ENCODE measurements at places on chromosomes 16 and 17.

DNA sequence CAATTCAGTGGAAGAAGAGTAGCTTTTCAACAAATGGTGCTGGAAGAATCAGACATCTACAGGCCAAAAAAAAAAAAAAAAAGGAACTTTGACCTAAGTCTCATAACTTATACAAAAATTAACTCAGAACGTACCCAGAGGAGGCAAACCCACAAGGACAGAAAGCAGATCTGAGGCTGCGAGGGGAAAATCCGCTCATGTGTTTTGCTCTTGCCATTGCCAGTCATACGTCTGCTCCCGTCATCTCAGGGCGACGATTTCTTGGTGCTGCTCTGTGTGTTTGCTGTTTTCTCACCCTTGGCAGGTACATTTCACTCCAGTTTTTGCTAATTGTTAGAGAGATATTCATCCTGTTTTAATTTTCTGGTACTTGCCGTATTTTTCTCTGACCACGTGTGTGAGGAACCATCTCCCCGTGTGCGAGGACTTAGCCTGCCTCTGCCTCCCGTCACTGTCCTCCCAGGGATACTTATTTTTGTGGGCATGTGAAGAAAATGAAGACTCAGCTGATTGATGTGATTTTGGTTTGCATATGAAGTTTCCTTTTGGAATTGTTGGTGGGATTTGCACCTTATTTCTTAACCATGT is 33.4 kb upstream of the ACSF3 start:
- no peak for DNase-seq

- no peak for DNase-seq
Observed at GRCh38 chr17:72344613-72345012, 223.8 kb downstream of the SOX9 start.

DNA sequence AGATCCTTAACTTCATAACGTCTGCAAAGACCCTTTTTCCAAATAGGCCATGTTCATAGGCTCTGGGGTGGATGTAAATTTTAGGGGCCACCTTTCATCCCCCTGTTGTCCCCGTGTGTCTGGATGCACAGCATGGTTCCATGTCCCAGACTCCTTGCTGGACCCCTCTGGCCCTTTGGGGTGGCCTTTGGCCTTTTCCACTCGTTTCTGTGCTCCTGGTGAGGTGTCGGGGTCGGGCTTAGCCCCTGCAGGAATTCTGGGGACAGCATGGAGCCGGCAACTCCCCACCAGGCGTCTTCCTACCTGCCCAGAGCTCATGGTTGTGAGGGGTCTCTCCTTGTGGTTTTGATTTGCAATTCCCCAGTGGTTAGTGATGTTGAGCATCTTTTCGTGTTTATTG is 183.5 kb downstream of the SEC14L1 start:
- DNase-seq = no peak

DNA sequence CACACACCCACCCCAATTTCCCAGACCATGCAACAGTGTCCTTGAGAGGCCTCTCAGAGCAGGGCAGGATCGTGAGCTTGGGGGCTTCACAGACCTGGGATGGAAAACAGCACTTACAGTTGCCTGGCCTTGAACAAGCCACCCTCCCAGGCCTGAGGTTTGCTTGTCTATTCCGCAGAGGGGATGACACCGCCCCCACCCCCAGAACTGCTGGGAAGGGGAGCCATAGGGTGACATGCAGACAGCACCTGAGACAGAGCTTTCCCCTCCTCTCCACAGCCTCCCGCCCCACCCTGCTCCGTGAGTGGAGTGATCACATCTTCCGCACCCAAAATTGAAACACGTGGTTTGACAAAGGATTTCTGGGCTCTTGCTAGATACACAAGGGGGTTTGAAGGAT is 131.5 kb upstream of the TNRC6C start:
- DNase-seq = no peak

GRCh38 chr16:84907575-84907974 is 87.8 kb downstream of the CRISPLD2 start:
- no peak for DNase-seq

DNA sequence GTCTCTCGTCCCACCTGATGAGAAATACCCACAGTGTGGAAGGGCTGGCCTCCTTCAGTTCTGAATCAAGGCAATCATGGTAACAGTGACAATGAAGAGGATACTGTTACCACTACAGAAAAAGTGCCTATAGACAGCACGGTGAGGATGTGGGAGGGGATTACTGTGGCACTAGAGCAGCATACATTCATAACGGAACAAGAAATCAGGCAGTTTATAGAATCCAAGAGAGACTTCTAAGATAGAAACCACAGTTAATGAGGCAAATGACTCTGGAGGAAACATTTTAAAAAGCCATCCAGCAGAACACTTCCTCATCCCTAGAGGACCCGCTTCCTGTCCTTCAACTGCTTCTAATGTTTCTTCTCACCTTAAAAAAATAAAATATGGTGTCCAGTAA is 2.7 kb downstream of the RUSF1 start:
- DNase-seq = no peak

DNA sequence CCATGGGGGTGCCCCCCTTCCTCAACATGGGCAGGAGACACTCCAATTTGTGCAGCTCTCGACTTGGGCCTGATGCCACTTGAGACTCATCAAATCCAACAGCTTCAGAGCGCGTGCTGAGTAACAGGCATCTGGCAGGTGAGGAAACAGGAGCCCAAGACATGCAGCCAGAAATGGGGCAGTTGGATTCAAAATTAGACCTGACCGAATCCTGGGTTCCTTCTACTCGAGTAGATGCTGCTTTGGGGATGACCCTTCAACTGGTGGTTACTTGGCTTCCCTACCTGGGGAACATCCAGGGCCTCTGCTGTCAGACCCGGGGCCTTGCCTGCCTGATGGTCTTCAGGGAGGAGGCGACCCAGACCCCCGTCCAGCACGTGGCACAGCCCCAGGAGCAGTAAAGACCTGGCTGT is 488 bp upstream of the NTN3 start:
- DNase-seq = no peak

GRCh38 chr17:48545539-48545938 is 630 bp upstream of the HOXB2 start:
- DNase-seq = no peak

GRCh38 chr17:72123530-72124437 is 3.0 kb downstream of the SOX9 start:
- DNase-seq = no peak

DNA sequence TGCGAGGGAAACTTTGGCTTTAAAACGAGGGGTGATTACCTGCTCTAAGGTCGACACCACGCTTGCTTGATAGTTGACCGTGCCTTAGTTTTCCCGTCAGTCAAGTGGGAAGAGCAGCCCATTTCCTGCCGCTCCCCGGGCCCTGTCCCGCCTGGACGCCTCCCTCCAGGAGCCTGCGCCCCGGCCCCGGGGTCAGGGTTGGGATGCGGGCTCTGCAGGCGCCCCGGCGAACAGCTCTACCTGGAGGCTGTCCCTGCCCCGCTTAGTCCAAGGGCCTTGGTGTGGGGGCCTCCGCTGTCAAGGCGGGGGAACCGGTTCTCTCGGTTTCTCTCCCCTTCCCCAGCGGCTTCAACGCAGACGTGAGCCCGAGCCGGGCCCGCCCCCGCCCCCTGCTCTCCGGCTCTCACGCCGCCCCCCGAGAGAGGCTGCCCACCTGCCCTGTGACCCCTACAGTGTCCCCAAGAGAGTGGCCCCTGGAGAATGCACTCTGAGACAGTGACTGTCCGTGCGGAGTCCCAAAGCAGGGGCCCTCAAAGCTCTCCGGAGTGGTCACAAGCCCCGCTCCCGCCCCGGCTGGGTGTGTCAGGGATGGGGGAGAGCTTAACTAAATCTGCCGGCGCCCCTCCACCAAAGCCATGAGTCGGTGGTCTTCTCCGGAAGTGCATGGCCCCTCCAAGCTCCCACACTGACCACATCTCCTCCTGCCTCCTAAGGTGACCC is 117.4 kb upstream of the SMURF2 start:
- DNase-seq = no peak

GRCh38 chr17:9986754-9987382 is 81.8 kb upstream of the RCVRN start:
- no peak for DNase-seq

- DNase-seq = no peak
Observed at GRCh38 chr17:10094797-10095196, 103.6 kb downstream of the GAS7 start.

DNA sequence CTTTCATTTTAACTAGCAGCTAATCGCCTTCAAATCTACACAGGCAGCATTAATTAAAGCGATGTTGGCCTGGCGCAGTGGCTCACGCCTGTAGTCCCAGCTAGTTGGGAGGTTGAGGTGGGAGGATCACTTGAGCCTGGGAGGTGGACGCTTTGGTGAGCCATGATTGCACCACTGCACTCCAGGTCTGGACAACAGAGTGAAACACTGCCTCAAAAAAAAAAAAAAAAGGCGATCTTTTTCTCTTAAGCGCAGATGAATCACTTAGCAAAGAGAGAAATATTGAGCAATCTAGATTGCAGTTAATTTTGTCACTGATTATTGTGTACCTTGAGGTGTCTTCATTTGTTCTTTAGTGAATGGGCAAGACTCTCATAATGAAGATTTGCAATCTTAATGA is 12.4 kb downstream of the SNTB2 start:
- no peak for DNase-seq

- no peak for DNase-seq
Observed at GRCh38 chr17:82956726-82957468, 117.1 kb upstream of the ZNF750 start.

GRCh38 chr16:84484579-84485254 is 19.7 kb downstream of the MEAK7 start:
- no peak for DNase-seq

GRCh38 chr17:79435962-79436361 is 174.9 kb downstream of the RBFOX3 start:
- no peak for DNase-seq

- DNase-seq = no peak
Observed at GRCh38 chr17:19713462-19713861, 2.9 kb downstream of the SLC47A2 start.

DNA sequence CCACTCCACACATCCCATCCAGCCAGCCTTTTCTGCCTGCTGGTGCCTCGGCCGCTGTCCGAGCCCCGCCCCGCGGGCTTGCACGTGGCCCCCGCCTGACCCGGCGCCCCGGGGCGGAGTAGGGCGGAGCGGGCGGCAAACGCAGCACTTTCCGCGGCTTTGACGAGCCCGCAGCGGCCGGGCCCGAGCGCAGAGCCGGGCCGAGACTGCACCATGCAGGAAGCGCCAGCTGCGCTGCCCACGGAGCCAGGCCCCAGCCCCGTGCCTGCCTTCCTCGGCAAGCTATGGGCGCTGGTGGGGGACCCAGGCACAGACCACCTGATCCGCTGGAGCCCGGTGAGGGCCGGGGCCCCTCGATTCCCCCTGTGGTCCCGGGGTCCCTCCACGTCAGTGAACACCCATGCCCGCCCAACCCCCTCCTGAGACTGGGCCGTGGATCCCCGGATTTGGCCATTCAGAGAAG is at the start of gene HSF4:
HSF4 (plus strand) TSS at position 147 of the 463 bp plus-strand sequence; CDS start at position 214, 67 bp downstream.
- no peak for DNase-seq

GRCh38 chr17:9181640-9182039 is 160.3 kb downstream of the NTN1 start:
- DNase-seq = no peak

DNA sequence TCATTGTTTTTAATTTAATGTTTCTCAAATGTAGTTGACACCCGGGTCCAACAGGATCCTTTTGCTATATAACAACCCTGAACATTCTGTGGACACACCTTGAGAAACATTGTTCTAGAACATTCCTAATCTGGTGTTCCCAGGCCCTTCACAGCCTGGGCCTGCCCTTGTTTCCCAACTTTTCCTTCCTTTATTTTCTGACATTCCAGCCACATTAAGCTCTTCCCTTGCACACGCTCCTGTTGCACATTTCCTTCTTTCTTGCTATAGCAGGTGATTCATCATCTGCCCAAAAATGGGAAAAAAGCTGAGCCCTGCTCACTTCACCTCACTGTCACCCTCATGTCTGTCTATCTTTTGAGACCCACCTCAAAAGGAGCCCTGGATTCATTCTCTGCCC is 67.9 kb upstream of the MARCHF10 start:
- DNase-seq = no peak

DNA sequence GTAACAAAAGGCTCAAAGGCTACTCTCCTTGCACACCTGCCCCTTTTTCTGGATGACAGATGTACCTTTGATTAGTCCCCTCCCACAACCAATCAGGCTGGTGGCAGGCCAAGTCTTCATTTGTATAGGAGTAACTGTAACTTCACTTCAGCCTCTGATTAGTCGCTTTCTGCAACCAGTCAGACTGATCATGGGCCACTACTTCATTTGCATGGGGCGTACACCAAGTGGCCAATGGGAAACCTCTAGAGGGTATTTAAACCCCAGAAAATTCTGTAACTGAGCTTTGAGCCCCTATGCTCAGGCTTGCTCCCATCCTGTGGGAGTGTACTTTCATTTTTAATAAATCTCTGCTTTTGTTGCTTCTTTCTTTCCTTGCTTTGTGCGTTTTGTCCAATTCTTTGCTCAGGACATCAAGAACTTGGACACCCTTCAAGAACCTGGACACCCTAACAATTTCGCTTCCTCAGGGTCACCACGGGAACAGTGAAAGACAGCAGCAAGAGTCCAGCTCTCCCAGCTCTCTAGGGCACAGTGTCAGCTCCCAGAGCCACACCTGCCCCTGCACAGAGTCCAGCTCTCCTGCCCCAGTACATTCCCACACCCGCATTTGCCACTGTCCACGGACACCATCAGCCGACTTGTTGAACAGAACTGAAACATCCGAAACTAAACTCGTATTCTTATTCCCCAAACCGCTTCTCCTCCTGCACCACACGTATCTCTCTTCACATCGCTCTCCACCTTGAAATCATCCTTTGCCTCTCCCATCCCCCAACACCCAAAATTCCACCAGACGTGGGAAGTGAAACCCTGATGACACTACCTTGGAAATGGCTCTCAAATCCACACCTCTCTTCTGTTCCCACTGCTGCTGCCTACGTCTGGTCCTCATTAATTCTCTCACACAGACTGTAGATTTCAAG is 53.4 kb downstream of the ABCC12 start:
- DNase-seq = no peak

DNA sequence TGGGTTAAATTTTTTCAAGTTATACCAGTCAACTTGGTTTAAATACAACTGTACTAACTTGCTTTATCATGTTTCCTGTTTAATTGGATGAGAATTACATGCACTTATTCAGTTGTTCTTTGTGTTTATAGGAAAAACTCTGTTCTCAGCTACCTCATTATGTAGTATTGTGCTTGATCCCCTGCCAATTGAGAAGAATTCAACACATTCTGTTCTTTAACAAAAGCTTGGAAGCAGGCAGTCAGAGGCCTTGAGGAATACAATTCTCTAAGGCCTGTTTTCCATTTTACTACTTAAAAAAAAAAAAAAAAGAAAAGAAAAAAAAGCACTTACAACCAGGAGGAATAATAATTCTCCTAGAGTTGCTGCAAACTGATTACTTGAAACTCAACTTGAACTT is 60.6 kb upstream of the CMIP start:
- DNase-seq = no peak
